Activated T-helper 17 cell treated with anti-CD3 and anti-CD28 coated beads, Interleukin-2, amount 50 U/mL, for 72 hours (primary cell): ENCODE measurements at places on chromosomes 5 and 9. TPM values are rescaled to one million over a fixed set of nuclear protein-coding genes. Genes with fewer than 3 reads are reported as not detected.

DCAF12 gene
- 30.4 TPM for total RNA-seq

ADRA1B gene
- total RNA-seq: not detected

F2RL1 gene
- 0.85 TPM for total RNA-seq

MELK gene
- total RNA-seq: 37.2 TPM

FOXD4 gene
- 0.22 TPM for total RNA-seq

MLANA gene
- not detected for total RNA-seq

OLFM1 gene
- total RNA-seq: not detected

- no peaks in the 10 kb centered on the region for H3K27me3 ChIP-seq
- no peak overlapping the region for H3K4me3 ChIP-seq
- H3K4me1 ChIP-seq: no peaks in the 10 kb centered on the region
- ATAC-seq: no peak
- H3K36me3 ChIP-seq: no peaks in the 10 kb centered on the region
These were observed 81.5 kb upstream of the MSX2 start for GRCh38 chr5:174642816-174643405.

DNA sequence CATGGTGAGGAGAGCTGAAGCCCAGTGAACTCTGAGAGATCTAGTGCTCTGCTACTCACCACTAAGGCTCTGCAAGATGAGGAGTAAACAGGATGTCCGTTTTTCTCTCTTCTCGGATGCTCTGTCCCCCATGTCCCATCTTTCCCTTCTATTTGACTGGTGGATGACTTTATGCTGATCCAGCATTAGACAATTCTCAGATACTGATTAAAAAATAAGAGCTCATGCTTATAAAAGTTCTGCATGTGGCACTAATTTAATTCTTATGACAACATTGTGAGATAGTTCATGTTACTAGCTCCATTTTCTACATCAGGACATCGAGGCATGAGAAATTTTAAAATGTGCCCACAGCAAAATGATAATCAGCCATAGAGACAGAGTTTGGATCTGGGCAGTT, 77.0 kb downstream of the HMHB1 start:
- H3K27ac ChIP-seq: no peak overlapping the region
- H3K4me1 ChIP-seq: no peaks in the 10 kb centered on the region
- no peak overlapping the region for H3K4me3 ChIP-seq
- H3K36me3 ChIP-seq: no peaks in the 10 kb centered on the region
- H3K27me3 ChIP-seq: peaks cover 3% of the 10 kb centered on the region

DNA sequence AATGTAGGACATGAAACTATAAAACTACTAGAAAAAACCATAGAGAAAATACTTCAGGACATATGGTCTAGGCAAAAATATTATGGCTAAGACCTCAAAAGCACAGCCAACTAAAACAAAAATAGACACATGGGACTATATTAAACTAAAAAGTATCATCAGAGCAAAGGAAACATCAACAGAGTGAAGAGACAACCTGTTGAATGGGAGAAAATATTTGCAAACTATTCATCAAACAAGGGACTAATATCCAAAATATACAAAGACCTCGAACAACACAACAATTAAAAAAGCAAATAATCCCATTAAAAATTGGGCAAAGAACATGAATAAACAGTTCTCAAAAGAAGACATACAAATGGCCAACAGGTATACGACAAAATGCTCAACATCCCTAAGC, 210.9 kb downstream of the PCSK1 start:
- peak overlapping the region; percentile 96 for H3K27ac ChIP-seq
- H3K4me3 ChIP-seq: no peak overlapping the region
- ATAC-seq: no peak
- peaks cover 4% of the 10 kb centered on the region for H3K27me3 ChIP-seq
- H3K36me3 ChIP-seq: no peaks in the 10 kb centered on the region

GRCh38 chr9:95669253-95669652, 152.5 kb upstream of the PTCH1 start:
- H3K4me3 ChIP-seq: no peak overlapping the region
- H3K27me3 ChIP-seq: peaks cover 24% of the 10 kb centered on the region
- no peak overlapping the region for H3K27ac ChIP-seq
- no peak for ATAC-seq

DNA sequence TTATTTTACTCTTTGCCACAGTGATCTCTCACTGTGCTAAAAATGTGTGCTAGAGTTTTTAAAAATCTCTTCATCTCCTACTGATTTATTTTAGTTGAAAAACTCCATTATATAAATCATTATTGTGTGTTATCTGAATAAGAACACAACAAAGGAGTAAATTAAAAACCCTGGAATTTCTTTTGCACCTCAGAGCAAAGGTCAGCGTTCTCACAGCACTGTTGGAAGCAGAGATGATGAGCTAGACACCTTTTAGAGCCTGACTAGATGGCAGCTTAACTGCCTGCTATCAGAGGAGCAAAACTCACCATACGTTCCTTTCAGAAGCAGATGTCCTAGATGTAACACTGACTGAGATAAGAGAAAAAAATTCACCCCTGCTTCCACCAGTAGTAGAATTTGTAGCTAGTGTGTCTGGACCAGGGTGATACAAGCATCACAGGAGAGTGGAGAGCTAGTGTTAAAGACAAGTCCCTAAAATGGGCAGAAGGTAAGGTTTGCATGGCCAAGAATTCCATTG, 147.1 kb downstream of the ENTREP1 start:
- H3K36me3 ChIP-seq: no peaks in the 10 kb centered on the region
- H3K27ac ChIP-seq: no peak overlapping the region
- peaks cover 22% of the 10 kb centered on the region for H3K4me1 ChIP-seq
- no peak overlapping the region for H3K4me3 ChIP-seq

DNA sequence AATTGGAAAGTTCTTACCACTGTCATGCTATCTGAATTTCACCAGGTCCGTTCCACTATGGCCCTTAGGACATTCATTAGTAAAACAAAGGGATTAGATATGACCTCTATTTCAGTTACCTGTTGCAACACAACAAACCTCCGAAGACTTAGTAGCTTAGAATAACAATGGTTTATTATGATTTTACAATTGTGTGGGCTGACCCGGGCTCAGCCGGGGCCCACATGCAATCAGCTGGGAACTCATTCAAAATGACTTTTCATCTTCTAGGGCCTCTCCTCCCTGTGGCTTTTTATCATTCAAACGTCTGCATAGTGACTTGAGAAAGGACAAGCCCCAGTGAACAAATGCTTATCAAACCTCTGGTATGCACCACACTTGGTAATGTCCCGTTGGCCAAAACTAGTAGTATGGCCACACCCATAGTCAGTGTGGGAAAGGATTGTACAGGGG, 2.3 kb upstream of the FBXW11 start:
- peaks cover 22% of the 10 kb centered on the region for H3K4me1 ChIP-seq
- ATAC-seq: no peak
- no peak overlapping the region for H3K27ac ChIP-seq
- H3K36me3 ChIP-seq: peaks cover 22% of the 10 kb centered on the region

DNA sequence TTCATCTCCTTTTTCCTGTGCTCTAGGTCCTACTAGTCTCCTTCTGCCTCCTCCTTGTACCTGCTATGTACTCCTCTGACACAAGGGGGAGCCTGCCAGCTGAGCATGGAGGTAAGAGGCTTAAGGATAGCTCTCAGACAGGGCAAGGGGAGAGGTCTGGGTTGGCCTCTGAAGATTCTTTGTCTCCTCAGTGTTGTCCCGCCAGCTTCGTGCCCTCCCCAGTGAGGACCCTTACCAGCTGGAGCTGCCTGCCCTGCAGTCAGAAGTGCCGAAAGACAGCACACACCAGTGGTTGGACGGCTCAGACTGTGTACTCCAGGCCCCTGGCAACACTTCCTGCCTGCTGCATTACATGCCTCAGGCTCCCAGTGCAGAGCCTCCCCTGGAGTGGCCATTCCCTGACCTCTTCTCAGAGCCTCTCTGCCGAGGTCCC, 3.8 kb downstream of the CREB3 start:
- no peaks in the 10 kb centered on the region for H3K27me3 ChIP-seq
- H3K4me3 ChIP-seq: no peak overlapping the region
- ATAC-seq: no peak

- no peak for ATAC-seq
- H3K36me3 ChIP-seq: no peaks in the 10 kb centered on the region
- H3K4me1 ChIP-seq: no peaks in the 10 kb centered on the region
- H3K27ac ChIP-seq: no peak overlapping the region
- H3K27me3 ChIP-seq: peaks cover 6% of the 10 kb centered on the region
These were observed 77.4 kb downstream of the SEC61B start for GRCh38 chr9:99299211-99300102.

GRCh38 chr5:142939884-142940283, 169.7 kb downstream of the ARHGAP26 start:
- no peaks in the 10 kb centered on the region for H3K36me3 ChIP-seq
- no peak overlapping the region for H3K27ac ChIP-seq
- H3K27me3 ChIP-seq: no peaks in the 10 kb centered on the region

DNA sequence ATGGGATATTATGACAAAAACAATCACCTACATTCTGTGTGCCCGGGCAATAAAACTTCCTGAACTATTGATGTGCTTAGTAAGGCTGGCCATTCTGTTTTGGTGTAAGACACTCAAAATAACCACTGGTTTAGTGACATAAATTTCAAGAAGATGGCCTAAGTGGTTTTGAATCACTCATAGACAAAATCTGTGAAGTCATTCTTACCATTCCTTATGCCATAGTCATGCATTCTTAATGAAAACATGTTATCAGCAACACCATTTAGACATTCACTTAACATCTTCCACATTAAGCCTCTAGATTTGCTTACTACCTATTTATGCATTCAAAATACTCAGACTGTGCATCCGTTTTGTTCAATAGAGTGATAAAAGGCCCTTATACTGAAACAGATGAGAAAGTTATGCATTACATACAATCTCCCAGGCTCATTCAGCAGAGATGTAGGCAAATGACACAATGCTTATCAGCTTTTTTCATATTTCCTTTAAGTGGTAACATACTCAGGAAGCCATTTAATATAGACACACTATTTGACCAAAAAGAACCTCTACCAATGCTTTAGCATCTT, 848.8 kb upstream of the DMAC1 start:
- no peaks in the 10 kb centered on the region for H3K4me1 ChIP-seq
- no peaks in the 10 kb centered on the region for H3K27me3 ChIP-seq
- no peaks in the 10 kb centered on the region for H3K36me3 ChIP-seq
- H3K4me3 ChIP-seq: no peak overlapping the region
- no peak overlapping the region for H3K27ac ChIP-seq
- ATAC-seq: no peak

- peak overlapping the region; percentile 32 for H3K4me3 ChIP-seq
- H3K36me3 ChIP-seq: no peaks in the 10 kb centered on the region
- H3K4me1 ChIP-seq: peaks cover 12% of the 10 kb centered on the region
- no peak overlapping the region for H3K27ac ChIP-seq
These were observed 134.4 kb downstream of the MRPL36 start for GRCh38 chr5:1665231-1665630.

GRCh38 chr5:111535879-111536549, 23.7 kb upstream of the STARD4 start:
- H3K36me3 ChIP-seq: no peaks in the 10 kb centered on the region
- peak; percentile 43 for ATAC-seq
- no peak overlapping the region for H3K27ac ChIP-seq
- H3K4me1 ChIP-seq: no peaks in the 10 kb centered on the region
- no peak overlapping the region for H3K4me3 ChIP-seq

GRCh38 chr9:800591-801150, 40.8 kb upstream of the DMRT1 start:
- H3K27me3 ChIP-seq: peaks cover 27% of the 10 kb centered on the region
- no peak for ATAC-seq
- no peak overlapping the region for H3K27ac ChIP-seq
- H3K36me3 ChIP-seq: no peaks in the 10 kb centered on the region
- no peak overlapping the region for H3K4me3 ChIP-seq

DNA sequence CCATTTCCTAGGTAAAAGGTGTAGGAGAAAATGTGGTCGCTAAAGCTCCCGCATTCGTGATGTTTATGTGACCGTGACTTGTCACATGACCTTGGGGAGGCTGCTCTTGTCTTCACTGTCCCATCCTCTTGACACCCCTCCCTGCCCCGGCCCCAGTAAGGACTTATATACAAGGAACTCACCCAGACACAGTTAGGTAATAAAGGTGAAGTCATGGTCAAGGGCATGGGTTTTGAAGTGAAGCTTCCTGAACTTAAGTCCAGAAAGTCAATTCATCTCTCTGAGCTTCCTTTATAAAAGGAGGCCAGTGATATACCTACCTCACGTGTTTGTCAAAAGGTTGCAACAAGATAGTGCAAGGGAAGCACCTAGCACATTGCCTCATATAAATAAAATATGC, 17.6 kb downstream of the FGF1 start:
- no peak overlapping the region for H3K27ac ChIP-seq
- H3K4me1 ChIP-seq: no peaks in the 10 kb centered on the region
- no peak overlapping the region for H3K4me3 ChIP-seq
- ATAC-seq: no peak

DNA sequence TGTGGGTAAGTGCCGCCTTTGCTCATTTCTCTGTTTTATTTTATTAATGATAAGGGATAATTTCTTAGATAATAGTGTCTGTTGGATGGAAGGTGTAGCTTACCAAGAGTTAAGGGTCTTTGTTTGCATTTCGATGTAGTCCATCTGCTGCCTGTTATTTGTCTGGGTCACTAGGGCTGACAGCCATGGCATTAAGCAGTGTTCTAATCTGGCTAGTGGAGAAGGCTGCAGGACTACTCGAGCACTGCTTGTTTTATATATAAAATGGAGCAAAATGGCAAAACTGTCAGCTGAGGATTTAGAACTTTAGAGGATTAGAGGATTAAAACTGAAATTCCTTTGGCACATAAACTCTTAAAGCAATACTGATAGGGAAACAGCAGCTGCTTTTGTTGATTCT, 67.5 kb downstream of the C7 start:
- H3K27me3 ChIP-seq: peaks cover 24% of the 10 kb centered on the region
- H3K4me3 ChIP-seq: no peak overlapping the region
- no peak overlapping the region for H3K27ac ChIP-seq
- H3K4me1 ChIP-seq: no peaks in the 10 kb centered on the region

GRCh38 chr5:52356311-52356918, 431.3 kb upstream of the ITGA1 start:
- H3K27ac ChIP-seq: no peak overlapping the region
- H3K4me3 ChIP-seq: no peak overlapping the region
- H3K4me1 ChIP-seq: no peaks in the 10 kb centered on the region
- no peaks in the 10 kb centered on the region for H3K27me3 ChIP-seq
- H3K36me3 ChIP-seq: no peaks in the 10 kb centered on the region
